ENCODE measurements at places on chromosomes 12 and 14.

DNA sequence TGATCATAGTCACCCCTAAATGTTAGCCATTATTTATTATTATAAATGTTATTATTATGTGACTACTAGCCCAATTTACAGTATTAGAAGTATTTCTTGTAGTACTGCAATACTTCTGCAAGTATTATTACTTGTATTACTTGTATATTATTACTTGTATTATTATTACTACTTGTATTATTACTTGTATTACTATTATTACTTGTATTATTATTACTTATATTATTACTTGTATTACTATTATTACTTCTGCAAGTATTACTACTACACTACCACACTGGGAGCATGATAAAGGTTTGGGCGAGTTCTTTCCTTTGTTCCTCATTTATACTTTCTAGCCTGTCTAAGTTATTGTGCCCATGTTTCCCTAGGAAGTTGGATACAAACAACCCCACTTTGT is 67.9 kb downstream of the NOS1 start:
- DNase-seq: no peak

DNA sequence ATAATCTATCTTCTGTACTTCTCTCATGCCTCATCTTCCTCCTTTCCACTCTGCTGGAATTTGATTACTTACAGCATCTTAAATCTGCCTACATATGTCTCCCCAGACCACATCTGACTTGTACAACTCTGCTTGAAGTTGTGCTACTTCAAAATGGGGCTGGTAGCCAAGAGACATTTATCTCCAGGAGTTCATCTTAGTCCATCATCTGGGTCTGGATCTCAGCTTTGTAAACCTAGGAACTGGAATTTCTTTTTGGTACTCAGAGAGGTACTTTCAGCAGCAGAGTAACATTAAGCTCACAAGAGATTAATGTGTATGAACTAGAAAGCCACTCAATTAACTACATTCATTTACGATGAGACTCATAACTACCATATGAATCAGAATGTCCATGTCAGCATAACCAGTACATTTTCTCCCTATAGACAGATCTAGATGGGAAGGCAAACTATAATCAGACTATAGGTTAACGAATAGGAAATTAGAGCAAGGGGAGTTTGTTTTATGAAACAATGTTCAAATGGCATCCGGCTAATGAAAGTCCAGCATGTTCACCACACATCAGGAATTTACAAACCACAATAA is 178.8 kb downstream of the CEP128 start:
- DNase-seq: no peak

DNA sequence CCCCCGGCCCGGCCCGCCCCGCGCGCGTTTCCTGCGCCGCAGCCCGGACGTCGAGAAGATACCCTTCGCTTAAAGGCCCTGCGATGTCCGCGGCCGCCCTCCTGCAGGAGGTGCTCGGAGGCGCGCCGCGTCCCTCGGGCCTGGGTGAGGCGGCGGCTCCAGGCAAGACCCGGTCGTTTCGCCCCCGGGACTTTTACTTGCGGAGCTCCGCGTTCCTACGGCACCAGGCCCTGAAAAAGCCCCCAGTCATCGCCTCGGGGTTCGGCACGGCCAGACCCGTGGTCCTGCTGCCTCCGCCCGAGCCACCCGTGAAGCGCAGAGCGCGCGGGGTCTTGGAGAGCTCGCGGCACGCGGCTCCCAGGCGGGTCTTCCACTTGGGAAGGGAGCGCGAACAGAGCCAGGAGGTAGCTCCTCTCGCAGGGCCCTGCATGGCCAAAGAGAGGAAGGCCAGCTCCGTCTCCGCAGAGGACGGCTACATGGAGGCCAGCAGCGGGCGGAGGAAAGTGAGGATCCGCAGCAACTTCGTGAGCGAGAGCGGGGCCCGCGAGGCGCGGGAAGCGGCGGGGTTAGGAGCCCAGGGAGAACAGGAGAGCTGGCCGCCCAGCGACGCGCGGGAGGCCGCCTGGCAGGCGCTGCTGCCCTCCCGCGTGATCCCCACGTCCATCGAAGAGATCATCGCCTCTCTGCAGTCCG is 26.9 kb downstream of the TTC6 start:
- DNase-seq: no peak

DNA sequence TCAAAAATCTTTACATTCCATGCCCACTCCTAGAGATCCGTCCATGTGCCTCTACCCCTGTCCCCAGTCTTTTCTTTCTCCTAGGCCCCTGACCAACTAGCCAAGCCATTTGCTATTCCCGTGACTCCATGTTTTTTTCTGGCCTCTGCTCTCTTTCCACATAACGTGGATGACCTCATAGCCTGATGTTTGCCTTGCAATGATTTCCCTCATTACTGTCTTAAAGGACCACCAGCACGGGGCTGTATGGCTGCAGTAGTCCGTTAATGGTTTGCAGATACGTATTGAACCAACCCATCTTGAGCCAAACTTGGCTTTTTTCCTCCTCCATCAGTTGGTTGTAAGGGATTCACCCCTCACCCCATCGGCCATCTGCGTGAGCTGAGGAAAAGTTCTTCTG is 226.0 kb downstream of the PCNX1 start:
- no peak for DNase-seq

GRCh38 chr12:118058881-118059280 is 2.1 kb downstream of the WSB2 start:
- DNase-seq: no peak

- DNase-seq: no peak
These were observed 121.2 kb upstream of the LRIG3 start for GRCh38 chr12:59041241-59042121.

DNA sequence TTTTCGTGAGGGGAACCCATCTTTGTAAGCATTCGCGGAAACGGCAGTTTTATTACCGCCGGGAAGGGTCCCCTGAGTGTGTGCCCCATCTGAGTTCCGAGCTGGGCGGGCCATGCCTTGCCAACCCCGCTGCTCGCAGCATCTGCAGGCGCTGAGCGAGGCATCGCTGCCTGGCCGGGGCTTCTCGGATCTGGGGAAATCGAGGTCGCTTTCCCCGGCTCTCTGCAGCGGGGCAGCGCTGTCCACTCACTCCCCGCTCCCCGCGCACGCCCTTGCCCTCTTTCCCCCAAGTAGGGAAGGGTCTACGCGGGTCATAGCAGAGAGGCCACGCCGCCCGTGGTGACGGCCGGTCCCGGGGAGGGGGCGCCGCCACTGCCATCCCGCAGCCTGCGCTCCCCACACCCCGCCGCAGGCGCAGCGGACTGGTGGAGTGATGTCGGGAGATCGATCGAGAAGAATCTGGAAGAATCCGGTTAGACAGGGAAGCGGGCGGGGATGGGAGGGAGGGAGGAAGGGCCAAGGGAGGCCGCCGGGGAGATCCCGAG is 507 bp upstream of the FKBP4 start:
- no peak for DNase-seq

- DNase-seq: no peak
These were observed 1.4 kb downstream of the ACIN1 start for GRCh38 chr14:23093526-23093925.

- no peak for DNase-seq
These were observed 165.4 kb downstream of the DERA start for GRCh38 chr12:16076557-16076956.

- no peak for DNase-seq
These were observed 905.6 kb downstream of the BCL11B start for GRCh38 chr14:98366429-98366828.

DNA sequence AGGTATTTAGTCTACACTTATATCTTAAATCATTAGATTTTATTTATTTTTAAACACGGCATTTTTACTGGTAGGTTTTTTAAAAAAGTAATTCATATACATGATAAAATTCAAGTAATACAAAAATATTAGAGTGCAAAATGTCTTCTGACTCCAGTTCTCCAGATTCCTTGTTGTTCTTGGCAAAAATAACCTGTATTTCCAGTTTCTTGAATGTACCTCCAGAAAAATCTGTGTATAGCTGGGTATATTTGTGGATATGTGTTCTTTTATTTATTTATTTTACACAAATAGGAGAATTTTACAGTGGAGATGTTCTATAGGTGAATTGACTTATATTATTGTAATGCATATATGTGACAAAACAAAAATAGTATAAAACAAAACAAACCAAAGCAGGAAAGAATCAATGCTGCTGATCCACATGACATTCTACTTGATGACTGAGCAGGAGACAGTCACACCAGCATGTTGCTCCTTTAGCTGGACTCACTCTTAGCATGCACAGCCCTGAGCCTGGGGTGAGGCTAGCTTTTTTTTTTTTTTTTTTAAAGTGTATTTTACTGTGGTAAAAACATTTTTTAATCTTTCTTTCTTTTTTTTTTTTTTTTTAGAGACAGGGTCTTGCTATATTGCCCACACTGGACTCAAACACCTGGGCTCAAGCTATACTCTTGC is 42.2 kb upstream of the SLC38A2 start:
- no peak for DNase-seq

DNA sequence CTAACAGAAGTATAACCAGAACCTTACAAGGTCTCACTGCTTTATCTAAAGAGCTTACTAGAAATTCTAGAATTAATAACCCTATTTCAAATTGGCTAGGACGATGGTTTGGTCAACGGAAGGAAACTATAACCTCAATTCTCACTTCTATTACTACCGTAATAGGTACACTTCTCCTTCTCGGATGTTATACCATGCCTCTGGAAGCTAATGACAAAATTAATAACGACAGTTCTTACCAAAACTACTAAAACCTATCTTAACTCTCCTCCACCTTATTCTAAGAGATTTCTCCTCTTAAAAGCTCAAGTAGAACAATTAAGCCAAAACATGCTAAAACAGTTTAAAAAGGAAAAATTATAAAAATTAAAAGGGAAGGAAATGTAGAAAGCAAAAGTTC is 23.7 kb upstream of the UBC start:
- no peak for DNase-seq

GRCh38 chr14:76837524-76837923 is 11.3 kb downstream of the LRRC74A start:
- DNase-seq: no peak

- no peak for DNase-seq
These were observed 22.8 kb downstream of the CPM start for GRCh38 chr12:68910128-68910527.

DNA sequence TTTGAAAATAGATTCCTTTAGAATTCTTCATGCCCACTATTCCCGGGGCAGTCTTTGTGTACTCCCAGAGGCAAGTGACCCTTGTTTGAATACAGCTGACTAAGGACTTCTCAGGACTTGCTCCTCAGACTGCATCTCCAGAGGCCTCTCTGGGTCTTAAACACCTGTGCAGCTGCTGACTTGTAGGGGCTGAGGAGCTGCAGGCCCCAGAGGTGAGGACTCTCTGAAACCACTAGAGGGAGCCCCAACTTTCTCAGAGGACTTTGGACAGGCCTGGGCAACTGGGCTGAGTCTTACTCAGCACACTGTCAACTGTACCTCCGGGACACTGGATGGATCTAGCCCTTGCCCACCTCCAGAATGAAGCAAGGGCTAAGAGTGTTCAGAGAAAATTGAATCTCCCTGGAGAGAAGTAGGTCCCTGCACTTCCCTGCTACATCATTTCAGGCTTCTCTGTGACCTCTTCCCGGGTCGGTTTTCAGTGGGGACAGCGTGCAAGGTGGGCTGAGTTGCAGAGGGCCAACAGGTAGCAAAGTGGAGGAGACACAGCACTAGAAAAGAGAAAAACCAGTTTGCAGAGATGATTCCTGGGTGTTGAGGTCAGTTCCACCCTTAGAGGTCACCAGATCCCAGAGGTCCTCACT is 164.6 kb downstream of the TMEM117 start:
- DNase-seq: no peak

DNA sequence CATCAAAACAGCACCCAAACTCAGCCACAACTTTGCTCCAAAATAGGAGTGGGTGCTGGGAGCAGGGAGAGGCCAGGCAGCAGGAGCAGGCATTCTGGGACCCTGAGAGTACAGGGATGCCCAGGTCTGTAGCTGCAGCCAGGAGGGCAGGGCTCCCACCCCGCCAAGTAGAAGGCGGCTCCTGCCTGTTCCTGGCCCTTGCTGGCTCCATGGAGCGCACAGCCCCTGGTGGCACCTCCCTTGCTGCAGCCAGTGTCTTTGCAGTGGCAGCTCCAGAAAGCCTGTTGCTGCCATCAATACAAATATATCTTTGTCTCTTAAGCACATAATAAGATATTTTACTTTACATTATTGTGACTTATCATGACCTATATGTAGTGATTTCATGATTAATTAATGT is 1096.5 kb downstream of the FSCB start:
- no peak for DNase-seq

- DNase-seq: no peak
These were observed 20.4 kb downstream of the RGS6 start for GRCh38 chr14:71952381-71953363.

GRCh38 chr12:56334490-56334793 is 642 bp upstream of the PAN2 start:
- no peak for DNase-seq

DNA sequence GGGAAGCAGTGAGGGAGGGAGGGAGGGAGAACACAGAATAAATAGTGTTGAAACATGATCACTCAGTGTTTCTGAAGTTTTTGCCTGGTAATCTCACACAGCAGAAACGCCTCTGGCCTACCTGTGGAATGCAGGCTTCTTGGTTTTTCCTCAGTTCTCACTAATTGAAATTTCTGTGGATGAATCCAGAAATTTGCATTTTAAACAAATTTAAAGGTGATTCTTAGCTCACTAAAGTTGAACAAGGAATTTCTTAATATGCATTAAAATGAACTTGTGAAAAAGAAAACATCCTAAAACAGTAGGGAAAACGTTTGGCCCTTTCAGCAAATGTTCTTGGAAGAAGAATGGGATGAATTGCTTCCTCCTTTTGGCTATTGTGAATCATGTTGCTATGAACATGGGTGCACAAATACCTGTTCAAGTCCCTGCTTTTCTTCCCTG is 1.4 kb downstream of the RNASE9 start:
- DNase-seq: no peak

- no peak for DNase-seq
These were observed 214.2 kb upstream of the TBX3 start for GRCh38 chr12:114898159-114898558.

DNA sequence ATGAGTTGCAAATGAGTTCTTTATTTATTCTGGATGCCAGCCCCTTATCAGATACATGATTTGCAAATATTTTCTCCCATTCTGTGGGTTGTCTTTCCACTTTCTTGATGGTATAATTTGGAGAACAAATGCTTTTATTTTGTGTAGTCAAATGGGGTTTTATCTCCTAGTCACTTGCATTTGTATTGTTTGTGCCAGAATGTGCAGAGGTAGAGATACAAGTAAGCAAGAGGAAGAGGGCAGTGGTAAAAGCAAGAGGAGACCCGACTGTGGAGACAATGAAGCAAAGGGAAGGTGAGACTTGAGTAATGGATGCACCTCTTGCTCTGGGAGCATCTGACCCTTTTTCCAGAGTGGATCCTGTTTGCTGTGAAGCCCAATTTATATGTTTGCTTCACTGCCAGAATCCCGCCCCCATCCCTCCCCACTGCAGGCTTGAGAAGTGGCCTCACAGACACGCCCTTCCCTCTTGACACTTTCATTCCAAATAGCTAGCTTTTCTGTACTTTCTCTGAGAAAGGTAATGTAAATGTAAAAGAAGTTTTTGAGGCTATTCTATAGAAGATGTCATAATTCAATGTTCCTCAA is 786 bp upstream of the PFKM start:
- no peak for DNase-seq

DNA sequence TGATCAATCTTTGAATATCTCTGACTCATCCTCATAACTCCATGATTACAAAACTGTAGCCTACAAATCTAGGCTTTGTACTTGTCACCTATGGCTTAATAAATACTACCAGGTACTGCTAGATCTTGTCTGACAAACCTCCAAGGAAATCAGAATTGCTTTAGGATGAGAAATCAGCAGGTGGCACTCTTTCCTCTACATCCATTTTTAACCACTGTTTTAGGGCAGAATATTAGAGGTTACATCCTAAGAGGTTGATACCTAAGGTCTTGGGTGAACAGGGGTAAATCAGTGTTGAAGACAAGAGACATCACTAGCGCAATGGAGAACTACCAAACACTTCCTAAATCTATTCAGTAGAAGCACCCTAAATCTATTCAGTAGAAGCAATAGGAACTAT is 63.1 kb upstream of the SOX5 start:
- no peak for DNase-seq

Measured in activated naive CD4-positive, alpha-beta T cell (primary cell).